Cerebellum (tissue), 4 donors: ENCODE measurements at places on chromosomes 4 and X.

- no peak for DNase-seq
Measured at GRCh38 chrX:54695816-54696487, 102.1 kb downstream of the ITIH6 start.

GRCh38 chr4:9867751-9868425 is 86.5 kb downstream of the DRD5 start:
- no peak for DNase-seq

GRCh38 chr4:143581331-143581946 is 67.9 kb downstream of the SMARCA5 start:
- no peak for DNase-seq

GRCh38 chrX:118724775-118725174 is 2.6 kb upstream of the IL13RA1 start:
- no peak for DNase-seq

DNA sequence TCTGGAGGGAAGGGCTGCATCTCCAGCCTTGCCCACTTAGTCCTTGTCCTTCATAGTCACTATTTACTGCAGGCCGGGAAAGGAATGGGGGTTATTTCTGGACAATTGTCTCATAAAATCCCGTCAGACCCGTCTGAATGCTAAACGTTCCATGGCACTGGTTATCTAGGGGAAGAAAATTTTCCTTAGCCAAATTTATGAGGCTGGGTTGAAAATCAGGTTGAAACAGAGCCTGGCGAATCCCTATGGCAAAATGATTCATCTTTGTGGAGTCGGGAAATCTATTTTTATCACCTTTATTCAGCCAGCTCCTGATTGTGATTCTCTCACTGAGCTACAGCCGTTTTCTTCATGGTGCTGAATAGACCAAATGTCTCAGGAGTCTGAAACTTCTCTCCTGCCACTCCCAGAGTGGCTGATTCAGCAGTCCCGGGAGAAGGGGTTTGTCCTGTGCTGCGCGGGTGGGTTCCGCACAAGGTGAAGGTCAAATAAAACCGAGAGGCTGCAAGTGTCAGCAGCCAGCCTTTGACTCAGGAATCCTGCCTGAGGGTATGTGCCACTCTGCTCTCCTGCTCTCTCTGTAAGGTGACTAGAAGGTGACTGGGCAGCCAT is 1.0 kb downstream of the LIMCH1 start:
- peak; percentile 27 for DNase-seq

GRCh38 chrX:40055495-40055894 is 42.3 kb downstream of the BCOR start:
- no peak for DNase-seq

DNA sequence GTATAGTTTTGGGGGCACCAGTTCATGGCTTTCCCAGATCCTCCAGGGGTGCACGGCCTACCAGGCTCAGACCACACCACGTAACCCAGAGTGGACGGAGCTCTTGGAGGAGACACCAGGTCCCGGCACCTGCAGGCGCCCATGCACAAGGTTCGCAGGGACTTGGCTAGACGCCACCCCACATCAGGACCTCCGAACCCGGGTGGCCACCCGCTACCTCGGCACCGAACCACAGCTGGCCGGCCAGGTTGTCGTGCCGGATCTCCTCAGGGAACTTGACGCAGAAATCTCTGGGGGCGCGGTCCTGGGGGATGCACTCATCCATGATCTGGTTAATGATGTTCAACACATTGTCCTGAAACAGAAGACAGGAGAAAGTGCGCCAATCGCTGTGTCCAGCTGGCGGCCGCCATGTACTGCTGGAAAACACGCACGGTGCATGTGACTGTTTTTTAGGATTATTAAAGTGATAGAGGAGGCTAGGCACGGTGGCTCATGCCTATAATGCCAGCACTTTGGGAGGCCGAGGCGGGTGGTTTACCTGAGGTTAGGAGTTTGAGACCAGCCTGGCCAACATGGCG is 77.1 kb downstream of the ZFYVE28 start:
- no peak for DNase-seq

GRCh38 chr4:139015948-139016471 is 429 bp downstream of the NOCT start:
- DNase-seq, result peak; percentile 56

DNA sequence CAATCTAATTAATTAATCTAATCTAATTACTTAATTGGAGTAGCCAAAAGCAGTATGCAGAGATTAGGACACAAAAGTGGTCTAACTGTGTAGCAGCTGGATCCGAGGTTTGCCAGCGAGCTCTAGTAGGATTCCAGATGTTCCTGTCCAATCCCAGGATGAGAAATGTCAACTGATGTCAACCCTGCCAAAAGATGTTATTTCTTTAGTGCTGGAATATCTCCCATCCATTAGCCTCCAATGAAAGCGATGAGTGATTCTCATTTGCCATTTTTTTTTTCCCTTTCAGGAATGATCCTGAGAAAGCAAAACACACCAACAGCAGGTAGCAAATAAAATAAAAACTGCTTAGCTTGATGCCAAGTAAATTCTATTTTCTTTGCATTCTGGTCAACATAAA is 372.9 kb downstream of the STIM2 start:
- no peak for DNase-seq

DNA sequence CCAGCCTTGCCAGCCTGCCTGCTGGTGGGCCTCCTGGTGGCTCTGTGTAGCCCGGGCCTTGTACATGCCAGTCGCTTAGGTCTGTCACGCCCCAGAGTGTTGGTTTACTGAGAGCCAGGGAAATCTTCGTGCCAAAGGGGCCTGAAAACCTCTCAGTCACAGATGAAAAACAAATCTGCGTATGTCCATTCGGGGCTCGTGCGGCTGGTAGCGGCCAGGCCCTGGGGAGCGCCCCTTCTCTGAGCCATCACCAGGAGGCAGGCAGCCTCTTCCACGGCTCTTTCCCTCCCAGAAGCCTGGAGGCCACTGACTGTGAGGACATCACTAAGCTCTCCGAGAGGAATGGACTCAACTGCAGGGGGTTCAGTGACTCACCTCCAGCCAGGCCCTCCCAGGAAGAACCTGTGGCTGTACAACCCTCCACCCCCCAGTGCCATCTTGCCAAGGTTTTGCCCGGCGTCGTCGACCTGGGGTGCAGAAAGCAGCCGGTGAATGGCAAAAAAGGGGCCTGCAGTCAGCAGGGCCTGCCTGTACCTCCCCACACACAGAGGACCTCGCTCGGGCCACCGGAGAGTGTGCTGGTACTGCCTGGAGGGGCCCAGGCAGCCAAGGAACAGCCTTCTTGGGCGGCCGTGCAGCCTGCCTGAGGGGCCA is 162.2 kb downstream of the BCOR start:
- peak; percentile 24 for DNase-seq

DNA sequence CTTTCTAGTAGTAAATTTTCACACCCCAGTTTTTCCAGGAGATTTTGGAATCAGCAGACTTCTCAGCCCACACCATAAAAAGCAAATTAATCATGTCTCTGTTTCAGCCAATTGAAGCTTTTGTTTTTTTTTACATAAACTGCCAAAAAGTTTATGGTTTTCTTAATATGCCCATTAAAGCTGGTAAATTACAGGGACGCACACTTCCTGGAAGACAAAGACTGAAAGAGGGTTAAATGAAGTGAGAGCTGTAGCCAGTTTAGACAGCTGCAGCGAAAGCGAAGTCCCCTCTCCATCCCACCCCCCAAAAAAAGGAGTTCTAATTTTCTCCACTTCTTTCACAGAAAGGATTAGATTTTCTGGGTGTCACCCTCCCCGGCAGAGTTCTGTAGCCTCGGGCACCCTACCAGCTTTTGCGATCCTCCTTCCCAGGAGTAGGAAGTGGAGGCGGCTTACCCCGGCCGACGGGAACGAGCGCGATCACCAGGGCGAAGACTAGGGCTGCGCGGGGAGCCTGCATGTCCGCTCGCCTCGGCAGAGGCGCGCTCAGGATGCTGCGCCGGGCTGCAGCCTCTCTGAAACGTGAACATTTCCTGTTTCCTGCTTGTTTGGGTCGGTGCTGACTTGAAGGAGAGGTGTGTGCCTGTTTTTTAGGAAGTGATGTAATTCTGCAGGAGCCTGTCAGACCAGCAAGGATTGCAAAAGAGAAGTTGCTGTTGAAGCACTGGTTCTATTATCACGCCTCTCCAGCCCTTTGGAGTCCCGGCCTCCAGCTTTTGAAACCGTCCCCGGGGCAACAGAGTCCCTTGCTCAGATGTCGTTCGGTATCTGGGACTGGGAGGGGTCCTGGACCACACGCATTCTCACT is at the start of gene TMEM154:
Gene TMEM154, minus strand, starts transcription at position 584 of the 868 bp plus-strand sequence. Its CDS starts 64 bp downstream, at position 520.
- no peak for DNase-seq

DNA sequence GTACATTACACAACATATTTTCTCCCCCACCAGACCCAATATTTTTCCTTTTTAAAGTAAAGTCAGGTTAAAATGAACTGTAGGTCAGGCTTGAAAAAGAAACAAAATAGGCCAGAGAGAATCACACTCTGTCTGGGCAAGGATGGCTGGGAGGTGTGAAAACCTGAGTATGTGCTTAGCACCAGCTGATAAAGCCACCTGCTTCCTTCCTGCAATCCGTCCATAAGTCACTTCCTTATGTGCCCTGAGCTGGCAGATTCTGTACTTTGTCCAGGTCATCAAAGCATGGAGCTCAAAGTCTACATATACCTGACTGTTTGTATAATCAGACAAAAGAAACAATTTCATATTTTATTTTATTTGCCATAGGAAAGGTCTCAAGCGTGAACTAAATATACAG is 37.7 kb downstream of the ANTXR2 start:
- no peak for DNase-seq

DNA sequence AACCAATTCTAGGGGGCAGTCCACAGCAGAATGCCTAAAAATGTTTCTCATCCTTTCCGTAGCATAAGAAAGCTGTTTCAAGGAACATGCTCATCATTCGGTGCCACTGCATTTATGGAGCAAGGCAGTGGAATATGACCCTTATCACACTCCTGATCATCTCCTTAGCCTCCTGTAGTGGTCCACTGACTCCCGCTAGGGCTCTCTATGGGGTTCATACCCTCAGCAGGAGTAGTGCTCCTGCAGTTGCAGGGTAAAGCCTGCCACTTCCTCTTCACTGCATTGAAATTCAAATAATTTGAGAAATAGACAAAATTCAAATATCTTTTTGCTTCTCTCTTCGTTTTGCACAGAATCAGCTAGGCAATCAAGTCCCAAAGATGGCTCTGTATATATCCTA is 107.0 kb downstream of the NDST3 start:
- no peak for DNase-seq

- no peak for DNase-seq
Measured at GRCh38 chr4:38385093-38386004, 278.6 kb upstream of the KLF3 start.
